Stimulated activated CD4-positive, alpha-beta T cell treated with anti-CD3 and anti-CD28 coated beads, Interleukin-1b, Interleukin-23, amount 100 ng/mL, for 1 hour (primary cell): ENCODE measurements at places on chromosomes 4 and X.

- no peak for DNase-seq
Measured at GRCh38 chr4:76377911-76378310, 43.0 kb downstream of the CCDC158 start.

GRCh38 chrX:124293810-124294209, 38.6 kb upstream of the TEX13D start:
- DNase-seq: no peak

- no peak for DNase-seq
Measured at GRCh38 chr4:24260923-24261564, 323.3 kb downstream of the DHX15 start.

DNA sequence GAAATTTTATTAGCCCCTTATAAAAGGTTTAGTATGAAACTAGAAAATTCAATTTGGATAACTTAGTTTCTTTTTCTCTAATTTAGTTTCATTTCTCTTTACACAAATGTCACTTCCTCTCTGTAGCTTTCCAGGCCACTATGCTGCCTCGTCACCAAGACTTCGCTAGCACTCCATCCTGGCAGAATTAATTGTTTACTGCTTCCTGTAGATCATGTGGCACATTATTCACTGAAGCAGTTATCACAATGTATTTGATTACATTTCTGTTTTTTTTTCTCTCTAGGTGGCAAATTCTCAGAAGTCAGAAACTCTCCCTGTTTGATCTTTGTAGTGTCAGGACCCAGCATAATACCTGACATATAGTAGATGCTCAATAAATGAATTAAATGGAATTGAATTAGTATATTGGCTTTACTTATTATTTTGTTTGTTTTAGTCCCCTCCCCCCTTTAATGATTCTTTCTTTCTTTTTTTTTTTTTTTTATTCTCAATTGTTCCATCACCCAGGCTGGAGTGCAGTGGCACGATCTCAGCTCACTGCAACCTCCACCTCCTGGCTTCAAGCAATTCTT, 9.3 kb upstream of the SAT1 start:
- no peak for DNase-seq

- no peak for DNase-seq
Measured at GRCh38 chr4:75031775-75032174, 98.9 kb downstream of the PARM1 start.

DNA sequence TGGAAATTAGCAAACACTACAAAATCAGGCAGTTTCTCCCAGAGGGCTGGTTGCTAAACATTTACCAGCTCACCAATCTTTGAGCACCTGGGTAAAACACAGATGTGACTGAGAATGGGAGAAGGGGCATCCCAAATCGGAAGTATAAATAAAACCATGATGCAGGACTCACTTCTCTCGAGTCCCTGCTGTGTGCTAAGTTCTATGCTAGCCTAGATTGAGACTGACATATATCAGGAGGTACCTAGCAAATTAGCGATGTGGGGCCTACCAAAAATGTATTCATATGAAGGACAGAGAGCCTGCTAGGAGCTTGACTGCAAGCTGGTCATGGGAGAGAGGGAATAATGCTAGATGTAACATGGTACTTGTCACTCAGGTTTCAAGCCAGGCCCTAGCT, 171.9 kb upstream of the PGRMC2 start:
- no peak for DNase-seq

- DNase-seq: no peak
Measured at GRCh38 chr4:88275949-88276515, 8.3 kb downstream of the PPM1K start.

- DNase-seq: no peak
Measured at GRCh38 chr4:11079171-11079570, 349.5 kb downstream of the HS3ST1 start.

DNA sequence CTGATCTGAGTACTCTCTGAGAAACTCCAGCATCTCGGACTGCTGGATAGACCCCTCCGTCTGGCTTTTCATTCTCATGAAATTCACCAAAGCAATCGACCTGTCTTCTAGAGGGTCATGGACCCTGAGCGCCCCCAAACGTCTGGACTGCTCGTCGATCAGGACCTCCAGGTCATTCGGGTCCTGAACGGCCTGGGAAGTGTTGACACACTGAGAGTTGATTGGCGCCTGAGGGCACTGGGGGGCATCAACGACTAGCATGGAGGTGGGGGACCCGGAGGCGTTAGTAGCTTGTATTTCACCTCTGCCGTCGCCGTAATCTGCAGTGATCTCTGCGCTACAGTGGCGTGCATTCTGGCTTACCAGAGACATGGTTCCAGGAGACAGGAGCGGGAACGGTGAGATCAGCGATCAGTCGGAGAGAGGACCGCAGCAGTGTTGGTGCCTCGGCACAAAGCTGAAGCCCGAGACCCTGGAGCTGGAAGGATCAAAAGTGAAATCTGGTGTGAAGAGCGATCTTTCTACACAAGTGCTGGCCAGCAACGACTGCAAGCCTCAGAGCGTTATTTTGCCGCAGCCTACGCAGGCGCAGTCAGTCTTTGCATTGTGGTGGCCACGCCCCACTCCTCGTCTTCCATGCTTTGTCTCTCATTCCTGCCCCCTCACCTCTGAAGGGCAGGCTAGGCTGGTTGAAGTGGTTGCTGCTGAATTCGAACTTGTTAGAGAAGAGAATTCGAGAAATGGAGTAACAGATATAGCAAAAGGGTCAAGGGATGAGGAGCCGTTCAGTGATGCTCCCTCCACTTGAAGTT, at the start of gene MAGEE2:
TSS of gene MAGEE2 (minus strand) at position 575 of the 812 bp plus-strand sequence. CDS start at position 372, 203 bp downstream.
- no peak for DNase-seq

DNA sequence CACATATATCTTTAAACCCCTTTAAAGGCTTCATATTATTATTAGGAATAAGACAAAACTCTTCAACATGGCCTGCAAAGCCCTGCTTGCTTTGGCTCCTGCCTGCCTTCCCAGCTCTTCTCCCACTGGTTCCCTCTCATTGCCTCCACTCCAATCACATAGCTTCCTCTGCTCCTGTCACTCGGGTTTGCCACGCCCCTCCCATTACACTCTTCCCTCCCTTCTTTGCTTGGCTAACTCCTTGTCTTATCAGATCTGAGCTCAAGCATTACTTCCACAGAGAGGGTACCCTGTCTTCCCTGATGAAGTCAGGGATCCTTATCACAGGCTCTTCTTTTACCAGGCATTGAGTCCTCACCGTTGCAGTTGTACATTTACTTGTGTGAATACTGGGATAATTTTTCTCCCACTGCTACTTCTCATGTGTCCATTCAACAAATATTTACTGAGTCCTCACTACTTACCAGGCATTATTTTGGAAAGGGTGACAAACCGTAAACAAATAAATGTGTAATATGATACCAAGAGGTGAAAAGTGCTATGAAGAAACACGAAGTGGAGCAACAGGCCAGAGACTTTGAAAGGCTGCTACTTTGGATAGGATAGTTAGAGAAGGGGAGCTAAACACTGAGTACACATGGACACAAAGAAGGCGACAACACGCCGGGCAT, 3.2 kb upstream of the VGLL1 start:
- no peak for DNase-seq

DNA sequence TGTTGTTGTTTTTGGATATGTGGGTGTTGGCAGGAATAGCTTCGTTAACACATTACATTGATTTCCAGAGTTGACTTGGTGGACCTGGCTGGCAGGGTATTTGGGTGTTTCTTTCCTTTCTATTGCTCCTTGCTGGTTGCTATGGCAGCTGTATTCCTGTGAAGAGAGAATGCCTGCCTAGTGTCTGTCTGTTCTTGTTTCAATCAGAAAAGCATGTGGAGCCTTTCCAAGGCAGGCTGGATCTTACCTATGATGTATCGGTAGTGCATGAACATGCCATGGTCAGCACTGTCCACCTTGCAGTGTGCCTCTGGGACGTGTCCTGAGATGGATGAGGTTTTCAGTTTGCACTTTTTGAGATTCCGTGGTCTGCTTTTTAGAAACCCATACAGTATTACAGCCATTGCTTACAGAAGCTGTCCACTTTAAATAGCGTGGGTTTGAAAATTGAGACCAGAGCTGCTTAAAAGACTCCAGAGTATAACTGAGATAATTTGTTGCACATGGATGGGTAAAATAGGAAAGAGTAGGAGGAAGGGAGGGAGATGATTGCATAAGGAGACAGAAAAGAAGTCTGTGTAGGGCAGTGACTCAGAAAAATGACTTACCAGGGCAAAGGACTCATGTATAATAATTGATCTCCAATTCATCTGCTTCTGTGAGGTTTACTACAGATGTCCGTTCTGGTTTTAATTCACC, 20.0 kb upstream of the AADAT start:
- DNase-seq: no peak

DNA sequence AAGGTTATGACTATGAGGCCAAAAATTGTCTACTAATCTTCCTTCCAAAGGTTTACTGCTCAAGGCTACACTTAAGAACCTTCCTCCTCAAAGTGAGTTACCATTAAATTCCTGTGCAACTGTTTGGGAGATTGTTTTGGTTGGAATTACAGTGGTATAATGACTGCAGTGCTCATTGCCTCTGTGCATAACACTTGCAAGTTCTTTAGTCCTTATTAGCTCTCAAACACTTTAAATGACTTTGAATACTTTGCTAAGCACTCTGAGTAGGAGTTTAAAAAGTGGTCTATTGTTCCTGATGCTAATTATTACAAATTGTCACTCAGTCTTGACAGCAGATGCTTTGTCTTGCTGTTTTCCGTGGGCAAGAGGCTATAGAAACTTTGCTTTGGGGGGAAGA, 422.8 kb upstream of the PABPC4L start:
- no peak for DNase-seq

GRCh38 chrX:12825801-12826200, 34.6 kb downstream of the PRPS2 start:
- no peak for DNase-seq

DNA sequence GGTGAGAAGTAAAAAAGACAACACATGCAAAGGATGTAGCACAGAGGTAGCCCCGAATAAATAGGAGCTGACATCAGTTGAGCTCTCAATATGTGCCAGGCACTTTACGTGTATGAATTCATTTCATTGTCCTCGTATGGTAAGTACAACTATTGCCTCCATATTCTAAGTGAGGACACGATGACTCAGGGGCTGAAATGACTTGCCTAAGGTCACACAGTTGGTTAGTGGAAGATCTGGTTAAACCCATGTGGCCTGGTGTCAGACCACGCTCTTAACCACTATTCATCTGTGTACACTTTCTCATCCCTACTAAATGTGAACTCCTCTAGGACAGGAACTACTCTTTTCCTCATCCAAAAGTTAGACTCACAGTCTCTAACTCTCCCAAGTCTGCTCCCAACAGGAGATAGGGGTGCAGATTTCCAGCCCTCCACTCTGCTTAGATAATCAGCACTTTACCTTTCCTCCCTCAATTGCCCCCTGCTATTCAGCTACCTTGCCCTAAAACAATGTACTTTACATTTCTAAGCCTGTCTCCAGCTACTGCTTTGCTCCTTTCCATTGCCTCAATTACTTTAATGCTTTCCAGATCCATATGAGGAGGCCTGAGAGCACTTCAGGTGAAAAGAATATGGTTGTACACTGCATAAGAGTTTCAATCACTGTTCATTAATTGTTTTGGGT, 58.8 kb upstream of the LHFPL1 start:
- DNase-seq: no peak

DNA sequence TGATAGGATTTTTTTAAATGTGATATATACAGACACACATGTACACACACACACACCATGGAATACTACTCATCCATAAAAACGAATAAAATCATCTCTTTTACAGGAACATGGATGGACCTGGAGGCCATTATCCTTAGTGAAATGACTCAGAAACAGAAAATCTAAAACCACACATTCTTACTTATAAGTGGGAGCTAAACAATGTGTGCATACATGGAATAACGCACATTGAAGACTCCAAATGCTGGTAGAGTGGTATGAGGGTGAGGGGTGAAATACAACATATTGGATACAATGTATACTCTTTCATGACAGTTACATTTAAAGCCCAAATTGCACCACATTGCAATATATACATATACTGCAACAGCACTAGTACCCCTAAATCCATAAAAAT, 120.2 kb upstream of the ADGRL3 start:
- no peak for DNase-seq

DNA sequence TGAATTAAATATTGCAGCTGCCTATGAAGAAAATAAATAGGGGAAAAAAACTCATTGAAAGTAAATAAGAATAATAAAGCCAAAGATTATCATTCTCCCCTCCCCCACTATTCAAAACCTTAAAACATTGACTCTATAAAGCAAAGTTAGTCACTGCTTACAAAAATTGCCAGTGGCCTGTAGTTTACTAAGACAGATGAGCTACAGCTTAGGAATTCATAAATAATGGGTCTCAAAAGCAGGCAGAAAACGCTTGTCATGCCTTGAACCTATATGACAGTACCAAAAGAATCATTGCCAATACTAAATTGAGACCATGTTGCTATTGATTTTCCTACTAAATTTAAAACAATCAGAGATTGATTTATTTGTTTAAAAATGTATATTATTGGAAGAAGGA, 78.9 kb downstream of the SLC10A7 start:
- DNase-seq: no peak

- DNase-seq: no peak
Measured at GRCh38 chr4:18247189-18247588, 225.6 kb upstream of the LCORL start.

- DNase-seq: no peak
Measured at GRCh38 chr4:135197641-135198040, 996.1 kb upstream of the PABPC4L start.

GRCh38 chr4:40247350-40247749, 50.5 kb downstream of the RHOH start:
- no peak for DNase-seq

- DNase-seq: no peak
Measured at GRCh38 chr4:75705198-75705977, 19.0 kb upstream of the USO1 start.

- no peak for DNase-seq
Measured at GRCh38 chr4:81421346-81422218, 50.1 kb downstream of the RASGEF1B start.

DNA sequence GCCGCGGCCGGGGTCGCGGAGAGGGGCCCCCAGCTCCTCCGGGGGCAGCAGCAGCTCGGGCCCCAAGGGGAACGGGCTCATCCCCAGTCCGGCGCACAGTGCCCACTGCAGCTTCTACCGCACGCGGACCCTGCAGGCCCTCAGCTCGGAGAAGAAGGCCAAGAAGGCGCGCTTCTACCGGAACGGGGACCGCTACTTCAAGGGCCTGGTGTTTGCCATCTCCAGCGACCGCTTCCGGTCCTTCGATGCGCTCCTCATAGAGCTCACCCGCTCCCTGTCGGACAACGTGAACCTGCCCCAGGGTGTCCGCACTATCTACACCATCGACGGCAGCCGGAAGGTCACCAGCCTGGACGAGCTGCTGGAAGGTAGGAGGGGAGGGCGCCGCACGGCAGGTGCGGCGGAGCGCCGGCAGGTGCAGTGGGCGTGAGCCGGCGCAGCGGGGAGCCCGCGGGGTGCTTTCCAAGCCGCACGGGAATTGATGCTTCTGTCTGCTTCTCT, 886 bp downstream of the DCLK2 start:
- DNase-seq: no peak

GRCh38 chrX:2500091-2500802, 529 bp downstream of the DHRSX start:
- DNase-seq: no peak

DNA sequence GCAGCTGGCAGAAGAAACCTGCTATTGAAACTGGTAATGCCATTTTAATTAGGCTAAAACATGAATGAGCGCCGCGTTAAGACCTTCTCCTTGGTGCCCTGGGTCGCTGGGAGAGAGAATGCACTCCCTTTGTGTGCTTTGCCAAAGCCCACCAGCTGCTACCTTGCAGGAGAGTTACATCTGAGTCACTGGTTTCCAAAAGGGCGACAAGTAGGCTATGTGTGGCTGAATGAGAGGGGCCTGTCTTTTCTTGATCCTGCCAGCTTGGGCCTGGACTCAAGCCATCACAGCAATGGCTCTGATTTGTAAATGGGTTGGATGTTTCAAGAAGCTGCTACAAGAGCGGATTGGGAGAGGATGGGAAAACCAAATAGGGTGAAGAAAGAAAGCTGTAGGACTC, 81.5 kb downstream of the NHS start:
- no peak for DNase-seq
